Stimulated activated CD8-positive, alpha-beta memory T cell treated with anti-CD3 and anti-CD28 coated beads, Interleukin-2, amount 100 ng/mL, for 1 hour (primary cell): ENCODE measurements at places on chromosomes 16 and 17.

DNA sequence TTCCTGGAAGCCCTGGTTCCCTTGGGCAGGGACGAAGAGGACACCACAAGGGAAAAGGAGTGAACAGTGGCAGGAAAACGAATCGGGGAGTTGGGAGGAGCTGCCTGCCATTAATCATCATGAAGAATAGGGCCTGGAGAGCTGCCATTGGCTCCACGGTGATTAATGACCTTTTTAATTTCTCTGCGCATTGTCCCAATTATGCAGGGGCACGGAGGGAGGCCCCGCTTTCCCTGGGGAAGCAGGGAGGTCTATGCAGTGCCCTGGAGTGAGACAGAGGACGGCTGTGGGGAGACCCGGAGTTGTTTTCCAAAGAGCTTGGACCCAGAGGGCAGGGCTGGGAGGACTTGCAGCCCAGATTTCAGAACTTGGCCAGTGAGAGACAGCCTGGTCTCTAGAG, 338.9 kb upstream of the C16orf82 start:
- no peak for DNase-seq

- no peak for DNase-seq
Measured at GRCh38 chr16:46862555-46863447, 21.4 kb upstream of the GPT2 start.

- DNase-seq = no peak
Measured at GRCh38 chr16:75456971-75457370, 7.5 kb downstream of the TMEM170A start.

DNA sequence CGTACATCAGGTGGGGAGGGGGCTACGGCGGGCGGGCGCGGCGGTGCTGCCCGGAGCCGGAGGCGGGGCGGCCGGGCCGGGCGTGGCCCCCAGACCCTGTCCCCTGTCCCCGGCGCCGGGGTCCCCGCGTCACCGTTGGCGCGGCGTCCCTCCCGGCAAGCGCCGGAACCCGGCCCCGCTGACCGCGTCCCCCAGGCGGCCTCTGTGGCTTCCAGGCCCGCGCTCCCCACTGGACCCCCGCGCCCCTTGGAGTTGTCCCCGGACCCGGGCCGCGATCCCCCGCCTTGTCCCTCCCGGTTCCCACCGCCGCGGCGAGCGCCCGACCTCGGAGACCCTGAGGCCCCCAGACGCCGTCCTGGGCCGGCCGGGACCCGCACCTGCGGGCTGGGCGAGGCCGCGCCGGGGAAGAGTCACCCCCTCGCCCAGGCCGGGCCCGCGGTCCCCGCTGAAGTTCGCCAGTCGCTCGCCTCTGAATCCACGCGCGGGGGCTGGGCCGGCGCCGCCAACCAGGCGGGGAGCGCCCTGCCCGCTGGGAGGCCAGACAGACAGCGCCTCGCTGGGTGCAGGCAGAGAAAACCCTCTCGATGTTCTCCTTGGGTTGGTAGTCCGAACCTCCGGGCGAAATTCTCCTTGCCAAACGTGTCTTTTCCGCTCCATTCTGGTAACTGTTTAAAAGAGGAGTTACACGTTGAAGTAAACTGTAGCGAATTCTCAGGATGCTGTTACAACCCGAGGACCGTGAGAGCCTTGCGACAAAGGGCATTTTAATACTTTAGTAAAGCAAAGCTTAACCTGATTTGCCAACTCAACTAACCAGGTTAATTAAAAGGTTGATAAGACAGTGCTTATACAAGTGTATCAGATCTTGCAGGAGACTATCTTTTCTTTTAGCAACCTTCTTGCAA, 761 bp downstream of the GAN start:
- DNase-seq = peak; percentile 16

DNA sequence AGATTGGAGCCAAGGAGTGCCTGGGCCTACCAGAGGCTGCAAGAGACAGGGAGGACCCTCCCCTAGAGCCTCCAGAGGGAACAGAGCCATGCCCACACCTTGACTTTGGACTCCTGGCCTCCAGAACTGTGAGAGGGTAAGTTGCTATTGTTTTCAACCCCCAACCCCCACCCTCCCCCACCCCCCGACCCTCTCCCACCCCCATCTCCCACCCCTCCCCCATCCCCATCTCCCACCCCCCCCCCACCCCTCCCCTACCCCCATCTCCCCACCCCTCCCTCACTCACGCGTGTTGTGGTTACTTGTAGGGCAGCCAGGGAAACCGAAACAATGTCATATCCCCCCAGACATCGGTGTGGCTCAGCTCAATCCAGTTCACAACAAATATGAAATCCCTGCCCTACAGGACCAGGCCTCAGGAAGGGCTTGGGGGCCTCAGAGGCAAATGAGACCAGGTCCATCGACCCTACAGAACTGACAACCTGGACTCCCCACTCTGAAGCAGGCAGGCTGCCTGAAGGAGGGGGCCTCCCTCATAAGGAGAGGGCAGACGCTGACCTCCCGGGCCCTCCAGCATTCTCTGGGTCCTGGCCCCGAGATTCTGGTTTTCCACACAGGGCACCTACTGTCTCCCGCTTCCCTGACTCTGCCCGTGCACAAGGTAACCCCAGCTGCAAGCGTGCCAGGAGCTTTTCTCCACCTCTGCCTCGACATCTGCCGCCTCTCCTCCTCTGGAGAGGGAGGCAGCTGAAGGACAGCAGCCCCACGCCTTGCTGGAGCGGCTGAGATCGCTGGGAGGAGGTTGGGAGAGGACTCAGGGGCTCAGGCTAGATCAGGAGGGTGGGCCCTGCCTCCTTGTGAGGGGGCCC, 3.0 kb upstream of the ZCCHC14 start:
- no peak for DNase-seq

DNA sequence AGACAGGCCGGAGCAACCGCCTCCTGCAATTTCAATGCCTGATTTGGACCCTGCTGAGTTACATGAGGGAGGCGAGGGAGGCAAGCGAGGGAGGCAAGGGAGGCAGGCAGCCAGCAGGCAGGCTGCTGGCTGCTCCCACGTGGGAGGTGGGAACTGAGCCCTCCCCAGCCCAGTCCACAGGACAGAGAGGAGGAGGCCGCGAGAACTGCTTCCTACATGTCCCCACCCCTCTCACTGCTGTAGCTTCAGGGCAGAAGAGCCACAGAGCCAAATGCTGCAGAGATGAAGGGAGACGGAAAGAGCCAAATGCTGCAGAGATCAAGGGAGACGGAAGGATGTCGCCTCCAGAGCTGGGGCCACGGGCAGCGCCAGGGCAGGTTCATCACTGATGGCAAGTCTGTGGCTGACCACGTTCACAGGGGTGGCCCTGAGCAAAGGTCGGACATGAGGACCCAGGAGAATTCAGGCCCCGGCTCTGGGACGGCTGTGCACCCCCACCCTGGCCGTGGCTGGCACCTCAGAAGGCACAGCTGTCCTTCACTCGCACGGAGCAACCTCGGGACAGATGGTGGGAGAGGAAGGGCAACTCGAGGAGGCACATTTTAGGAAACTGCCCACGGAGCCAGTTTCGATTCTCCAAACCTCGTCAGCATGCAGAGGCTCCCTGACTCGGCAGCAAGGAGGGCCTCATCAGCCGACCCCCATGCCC, 21.5 kb downstream of the RPH3AL start:
- DNase-seq = no peak

DNA sequence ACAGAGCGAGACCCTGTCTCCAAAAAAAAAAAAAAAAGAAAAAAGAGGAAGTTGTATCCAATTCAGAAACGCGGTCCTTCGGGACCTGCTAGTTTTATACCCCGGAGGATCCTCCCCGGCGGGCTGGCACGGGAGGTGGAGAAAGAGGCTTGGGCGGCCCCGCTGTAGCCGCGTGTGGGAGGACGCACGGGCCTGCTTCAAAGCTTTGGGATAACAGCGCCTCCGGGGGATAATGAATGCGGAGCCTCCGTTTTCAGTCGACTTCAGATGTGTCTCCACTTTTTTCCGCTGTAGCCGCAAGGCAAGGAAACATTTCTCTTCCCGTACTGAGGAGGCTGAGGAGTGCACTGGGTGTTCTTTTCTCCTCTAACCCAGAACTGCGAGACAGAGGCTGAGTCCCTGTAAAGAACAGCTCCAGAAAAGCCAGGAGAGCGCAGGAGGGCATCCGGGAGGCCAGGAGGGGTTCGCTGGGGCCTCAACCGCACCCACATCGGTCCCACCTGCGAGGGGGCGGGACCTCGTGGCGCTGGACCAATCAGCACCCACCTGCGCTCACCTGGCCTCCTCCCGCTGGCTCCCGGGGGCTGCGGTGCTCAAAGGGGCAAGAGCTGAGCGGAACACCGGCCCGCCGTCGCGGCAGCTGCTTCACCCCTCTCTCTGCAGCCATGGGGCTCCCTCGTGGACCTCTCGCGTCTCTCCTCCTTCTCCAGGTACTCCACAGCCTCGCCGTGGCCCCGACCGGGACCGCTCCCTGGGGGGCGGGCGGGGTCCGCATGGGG, at the start of gene CDH3:
TSS of gene CDH3 (plus strand) at position 596 of the 779 bp plus-strand sequence. CDS start at position 666, 70 bp downstream.
- no peak for DNase-seq

- no peak for DNase-seq
Measured at GRCh38 chr16:57781741-57782606, 20.3 kb downstream of the KIFC3 start.

- no peak for DNase-seq
Measured at GRCh38 chr16:27347930-27348685, 34.3 kb downstream of the IL4R start.

GRCh38 chr16:68232335-68232734, 3.6 kb downstream of the ESRP2 start:
- DNase-seq = no peak

DNA sequence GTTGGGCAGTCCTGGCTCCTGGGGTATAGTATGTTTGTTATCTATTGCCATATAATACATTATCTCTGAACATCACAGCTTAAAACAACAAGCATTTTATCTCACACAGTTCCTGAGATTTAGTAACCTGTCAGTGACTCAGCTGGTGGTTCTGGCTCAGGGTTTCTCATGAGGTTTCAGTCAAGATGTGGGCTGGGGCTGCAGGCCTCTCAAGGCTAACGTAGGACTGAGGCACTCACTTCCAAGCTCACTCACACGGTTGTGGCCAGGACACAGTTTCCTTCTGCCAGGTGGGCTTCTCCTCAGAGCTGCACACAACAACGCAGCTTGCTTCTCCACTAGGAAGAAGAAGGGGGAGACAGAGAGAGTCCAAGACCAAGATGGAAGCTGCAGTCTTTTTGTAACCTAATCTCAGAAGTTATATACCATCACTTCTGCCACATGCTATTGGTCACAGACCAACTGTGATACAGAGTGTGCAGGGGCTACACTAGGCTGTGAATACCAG, 10.3 kb upstream of the MED13 start:
- DNase-seq = no peak

DNA sequence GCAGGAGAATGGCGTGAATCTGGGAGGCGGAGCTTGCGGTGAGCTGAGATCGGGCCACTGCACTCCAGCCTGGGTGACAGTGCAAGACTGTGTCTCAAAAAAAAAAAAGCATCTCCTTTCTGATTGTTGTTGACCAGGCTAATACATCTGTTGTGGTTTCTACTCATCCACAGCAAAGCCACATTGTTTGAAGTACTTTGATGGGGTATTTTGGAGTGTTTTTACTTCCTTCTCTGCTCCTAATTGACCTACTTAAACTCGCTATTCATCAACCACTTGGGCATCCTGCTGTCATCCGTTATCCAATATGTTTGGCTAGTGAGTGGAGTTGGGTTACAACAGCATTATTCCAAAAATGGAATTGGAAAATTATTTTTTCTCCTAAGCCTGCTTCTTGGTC, 3.5 kb upstream of the CDC27 start:
- no peak for DNase-seq

- no peak for DNase-seq
Measured at GRCh38 chr17:80119271-80119791, 17.9 kb downstream of the GAA start.

DNA sequence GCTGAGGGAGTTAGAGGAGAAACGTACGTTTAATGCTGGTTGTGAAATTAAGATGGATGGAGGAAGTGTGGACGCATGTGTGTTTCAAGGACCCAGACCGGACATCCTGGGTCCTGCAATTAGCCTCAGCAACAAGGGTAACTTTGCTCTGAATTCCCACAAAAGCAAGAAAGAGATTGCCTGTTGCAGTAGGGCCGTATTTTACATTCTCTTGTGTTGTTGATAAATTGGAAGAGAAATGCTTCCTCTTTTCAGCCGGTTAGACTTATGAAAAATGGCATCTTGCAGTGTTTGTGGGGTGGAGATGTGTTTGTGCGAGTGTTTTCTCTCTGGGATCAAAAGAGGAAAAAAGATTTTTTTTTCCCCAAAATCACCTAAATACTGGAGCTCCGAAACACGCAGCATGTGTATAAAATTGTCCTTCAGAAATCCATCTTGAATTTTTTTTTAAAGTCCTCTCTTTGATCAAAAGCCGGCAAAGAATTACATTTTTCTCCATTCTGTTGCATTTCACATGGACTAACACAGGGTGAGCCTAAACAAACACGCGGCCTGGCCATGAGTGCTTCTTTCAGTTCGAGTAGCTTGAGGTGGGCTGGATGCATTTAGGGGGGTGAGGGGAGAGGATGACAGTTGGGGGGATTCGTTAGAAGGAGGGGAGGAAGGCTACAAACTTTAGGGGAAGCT, 251.6 kb downstream of the C16orf95 start:
- DNase-seq = no peak

GRCh38 chr16:74651841-74652240, 14.8 kb downstream of the RFWD3 start:
- no peak for DNase-seq

DNA sequence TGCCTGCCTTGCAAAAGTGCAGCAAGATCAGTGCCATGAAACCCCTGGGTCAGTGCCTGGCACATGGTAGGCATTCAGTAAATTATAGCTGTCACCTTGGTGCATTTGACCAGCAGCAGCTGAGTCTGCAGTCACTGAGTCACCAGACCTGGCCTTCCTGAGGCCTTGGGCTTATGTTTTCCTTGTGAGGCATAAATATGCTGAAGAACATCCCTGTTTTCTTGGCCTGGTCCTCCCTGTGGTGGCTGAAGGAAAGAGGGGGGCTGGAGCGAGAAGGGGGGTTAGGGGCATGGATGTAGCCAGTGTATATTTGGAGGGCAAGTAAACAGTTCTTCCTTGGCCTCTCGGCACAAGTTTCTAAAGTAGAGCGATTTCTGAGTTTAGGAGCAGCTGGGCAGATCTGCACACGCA, 26.5 kb downstream of the EPN2 start:
- no peak for DNase-seq

GRCh38 chr17:55340176-55340575, 75.4 kb downstream of the HLF start:
- DNase-seq = no peak

DNA sequence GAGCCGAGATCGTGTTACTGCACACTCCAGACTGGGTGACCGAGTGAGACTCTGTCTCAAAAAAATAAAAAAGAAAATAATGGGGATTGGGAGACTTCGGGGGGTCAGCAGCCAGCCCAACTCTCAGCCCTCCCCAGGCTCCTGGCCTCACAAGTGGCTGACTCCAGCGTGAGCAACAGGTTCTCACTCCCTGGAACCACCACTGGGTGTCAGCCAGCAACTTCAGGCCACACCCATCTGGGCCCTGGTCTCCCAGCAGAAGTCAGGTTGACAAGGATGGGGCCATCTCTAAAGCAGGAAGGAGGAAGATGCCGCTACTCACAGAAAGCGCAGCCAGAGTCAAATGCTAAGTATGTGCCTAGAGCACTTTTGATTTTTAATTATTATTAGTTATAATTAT, 139.4 kb downstream of the C16orf78 start:
- DNase-seq = no peak

GRCh38 chr16:68399456-68399855, 48.9 kb downstream of the SMPD3 start:
- DNase-seq = no peak

- no peak for DNase-seq
Measured at GRCh38 chr17:60947100-60947499, 269.4 kb downstream of the BCAS3 start.

- no peak for DNase-seq
Measured at GRCh38 chr16:12340151-12340733, 363.7 kb downstream of the SNX29 start.

- no peak for DNase-seq
Measured at GRCh38 chr17:68613739-68614298, 12.7 kb upstream of the FAM20A start.
